ENCODE measurements at places on chromosomes 4 and X.

GRCh38 chr4:119739796-119740195 is 111.2 kb upstream of the PDE5A start:
- DNase-seq = no peak

DNA sequence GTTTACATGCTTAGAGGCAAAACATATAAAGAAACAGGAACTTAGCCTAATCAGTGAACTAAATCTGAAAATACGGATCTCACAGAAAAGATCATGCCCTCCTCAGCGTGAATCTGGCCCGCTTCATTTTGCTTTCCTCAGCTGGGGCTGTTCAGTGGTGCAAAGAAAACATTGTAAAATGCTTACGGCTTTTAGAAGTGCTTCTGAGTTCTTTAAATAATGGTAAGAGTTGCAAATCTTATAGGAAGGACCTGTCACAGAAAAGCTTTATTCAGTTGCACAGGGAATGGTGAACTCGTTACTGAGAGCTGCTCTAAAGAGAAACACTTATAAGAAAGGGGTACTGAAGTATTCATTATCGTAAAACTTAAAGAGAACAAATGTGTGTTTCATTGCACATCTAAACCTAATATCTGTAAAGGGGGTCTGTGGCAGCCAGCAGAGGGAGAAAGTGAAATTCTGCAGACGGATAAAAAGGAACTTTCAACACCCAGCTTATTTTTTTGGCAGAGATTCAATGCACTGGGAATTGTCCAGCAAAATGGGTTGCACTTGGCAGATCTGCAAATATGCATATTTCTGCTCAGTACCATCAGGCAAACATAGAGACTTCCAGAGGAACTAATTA is 139.2 kb upstream of the ANK2 start:
- no peak for DNase-seq

DNA sequence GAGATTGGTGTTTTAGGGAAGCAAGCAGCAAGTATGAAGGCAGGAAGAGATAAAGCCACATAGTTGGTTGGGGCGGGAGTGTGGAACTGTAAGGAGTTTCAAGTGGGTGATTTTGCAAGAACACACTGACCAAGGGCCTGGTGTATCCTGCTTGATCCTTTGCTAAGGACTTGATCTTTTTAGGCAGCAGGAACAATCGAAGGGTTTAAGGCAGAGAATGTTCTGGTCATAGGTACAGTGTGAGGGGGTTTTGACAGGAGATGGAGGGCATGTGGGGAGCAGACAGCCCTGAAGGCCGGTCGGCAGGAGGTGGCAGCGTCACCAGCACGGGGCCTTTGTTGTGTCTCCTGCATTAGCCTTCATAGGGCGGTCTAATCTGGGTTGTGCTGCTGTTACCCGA is 54.7 kb downstream of the FAM193A start:
- DNase-seq = no peak

DNA sequence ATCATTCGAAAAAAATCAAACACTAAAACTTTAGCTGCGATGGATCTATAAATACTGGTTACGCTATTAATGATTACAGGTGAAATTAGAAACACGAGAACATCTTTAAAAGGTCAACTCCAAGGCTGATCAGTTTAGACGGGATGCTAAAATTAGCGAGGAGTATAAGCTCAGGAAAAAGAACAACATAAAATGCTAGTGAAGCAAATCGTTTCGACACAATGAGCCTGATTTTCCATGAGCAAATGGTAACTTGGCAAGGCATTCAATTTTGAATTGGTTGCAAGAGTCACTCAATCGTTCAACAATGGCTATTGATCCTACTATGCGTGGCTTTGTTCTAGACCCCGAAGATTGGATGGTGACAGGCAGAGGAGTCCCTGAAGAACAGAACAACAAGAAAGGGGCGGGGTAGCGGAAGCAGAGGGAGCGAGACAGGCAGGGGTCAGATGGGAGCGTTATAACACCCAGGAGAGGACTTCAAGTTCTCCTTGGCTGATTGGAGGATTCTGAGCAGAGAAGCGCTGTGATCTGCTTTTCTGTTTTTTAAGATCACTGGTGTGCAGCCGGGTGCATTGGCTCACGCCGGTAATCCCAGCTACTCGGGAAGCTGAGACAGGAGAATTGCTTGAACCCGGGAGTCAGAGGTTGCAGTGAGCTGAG is 146.5 kb downstream of the RBM47 start:
- DNase-seq = no peak

- DNase-seq = no peak
These were observed 17.7 kb downstream of the IQSEC2 start for GRCh38 chrX:53263597-53264094.

DNA sequence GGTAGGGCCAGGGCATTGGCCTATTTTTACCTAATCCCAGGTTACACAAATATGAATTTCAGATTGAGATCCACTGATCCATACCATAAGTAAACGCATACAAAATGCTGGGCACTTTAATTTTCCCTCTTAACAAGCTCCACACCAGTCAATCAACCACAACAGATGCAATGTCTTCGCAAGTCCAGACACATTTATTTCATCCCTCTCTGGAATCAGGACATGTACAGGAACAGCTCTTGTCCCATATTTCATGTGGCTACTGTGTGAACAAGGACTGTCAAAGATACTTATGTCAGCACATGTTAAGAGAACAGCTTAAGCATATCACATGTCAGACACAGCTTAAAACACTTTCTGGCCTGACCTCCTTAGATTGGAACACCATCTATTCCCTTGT is 145.9 kb downstream of the PPP3CA start:
- DNase-seq = no peak

GRCh38 chr4:79174490-79175252 is 151.2 kb downstream of the NAA11 start:
- no peak for DNase-seq

DNA sequence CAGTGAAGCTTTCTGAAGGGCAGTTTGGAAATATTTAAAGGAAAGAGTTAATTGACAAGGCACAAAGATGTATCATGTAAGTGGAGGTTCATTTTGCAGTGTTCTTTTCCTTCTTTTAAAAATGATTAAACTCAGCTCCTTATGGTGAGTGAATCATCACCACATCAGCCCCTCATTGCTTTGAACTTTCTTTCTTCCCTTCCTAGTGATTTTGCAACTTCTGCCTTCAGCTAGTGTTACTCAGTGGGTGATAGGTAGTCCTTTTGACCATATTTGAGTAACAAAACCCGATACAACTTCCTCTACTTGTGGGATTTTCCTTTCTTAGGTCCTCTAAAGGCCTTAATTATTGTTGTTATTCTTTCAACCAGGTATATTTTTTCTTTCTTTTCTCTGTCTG is 8.2 kb downstream of the ZCCHC4 start:
- no peak for DNase-seq

Data from GM18507 (cell line).